MCF 10A (cell line): ENCODE measurements at places on chromosomes 4 and X. TPM values are rescaled to one million over a fixed set of nuclear protein-coding genes. Genes with fewer than 3 reads are reported as not detected.

GRCh38 chr4:65083076-65083475 is 587.2 kb downstream of the EPHA5 start:
- no peak for DNase-seq

- DNase-seq, result peak; percentile 95
Measured at GRCh38 chr4:184400375-184400870, 73.9 kb downstream of the IRF2 start.

DNA sequence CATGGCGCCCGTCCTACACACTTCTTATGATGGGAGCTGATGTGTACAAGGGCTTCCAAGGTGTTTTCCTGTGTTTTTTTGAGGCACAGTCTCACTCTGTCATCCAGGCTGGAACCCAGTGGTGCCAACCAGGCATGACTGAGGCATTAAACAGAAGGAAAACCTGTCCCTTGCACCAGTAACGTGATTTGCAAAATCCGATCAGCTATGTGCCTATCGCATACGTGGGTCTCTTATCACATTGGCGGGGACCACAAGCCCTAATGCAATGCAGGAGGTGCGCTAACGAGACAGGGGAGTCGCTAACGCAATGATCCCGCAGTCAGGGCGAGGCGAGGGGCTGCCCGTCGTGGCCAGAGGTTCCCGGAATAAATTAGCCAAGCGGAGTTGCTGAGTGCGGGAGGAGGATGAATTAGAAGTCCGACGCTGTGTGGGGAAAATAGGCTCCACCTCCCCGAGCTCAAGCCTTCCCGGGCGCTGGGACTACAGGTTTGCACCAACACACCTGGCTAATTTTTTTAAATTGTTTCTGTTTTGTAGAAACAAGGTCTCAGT is 162.7 kb downstream of the SHOX start:
- no peak for DNase-seq

Gene ZMAT1
- total RNA-seq, result not detected in 2 replicates

DNA sequence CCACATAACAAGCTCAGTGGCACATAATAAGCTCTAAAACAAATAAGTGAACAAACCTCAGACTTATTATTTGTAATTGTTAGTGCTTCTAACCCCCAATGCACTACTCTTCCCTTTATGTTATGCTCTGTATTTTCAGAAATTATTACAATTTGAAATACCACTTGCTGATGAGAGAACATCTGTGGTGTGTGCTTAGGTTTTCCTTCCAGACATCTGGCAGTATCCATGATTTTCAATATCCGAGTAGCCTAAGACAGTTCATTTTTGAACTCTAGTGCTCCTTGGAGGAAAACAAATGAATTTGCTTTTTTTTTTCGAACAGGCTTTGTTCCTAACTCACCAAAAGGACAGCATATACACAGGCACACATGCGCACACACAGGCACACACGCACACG is 278.7 kb upstream of the CLNK start:
- no peak for DNase-seq

DNA sequence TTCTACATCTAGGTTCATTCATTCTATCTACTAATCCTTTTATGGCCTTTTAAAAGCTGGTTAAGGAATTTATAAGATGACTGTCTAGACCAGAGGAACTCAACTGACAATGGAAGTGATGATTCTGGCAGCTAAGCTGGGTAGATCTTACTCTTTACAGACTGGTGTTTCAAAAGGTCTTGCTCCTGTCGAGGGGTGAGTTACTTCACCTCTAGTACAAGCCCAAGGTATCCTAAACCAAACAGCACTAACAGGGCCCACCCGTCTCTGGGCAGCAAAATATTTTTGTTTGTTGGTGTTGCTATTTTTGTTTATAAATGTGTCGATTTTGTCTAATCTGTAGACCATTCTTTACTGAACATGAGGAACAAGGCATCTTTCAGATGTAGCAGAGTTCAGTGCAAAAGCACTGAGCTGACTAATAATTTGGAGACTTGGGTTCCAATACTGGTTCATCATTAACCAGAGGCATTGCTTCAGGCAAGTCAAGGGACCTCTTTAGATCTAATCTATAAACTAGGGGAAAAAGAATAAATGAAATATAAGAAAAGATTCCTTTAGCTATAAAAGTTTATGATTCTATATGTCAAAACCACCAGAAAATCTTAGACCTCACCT is 90.3 kb upstream of the FRG1 start:
- no peak for DNase-seq

GRCh38 chr4:172048666-172049065 is 235.5 kb downstream of the GALNTL6 start:
- no peak for DNase-seq
